Hindlimb muscle (tissue), 1 donor: ENCODE measurements at places on chromosomes 5 and 9.

GRCh38 chr5:93675460-93676450 is 65.6 kb downstream of the POU5F2 start:
- no peak for DNase-seq

DNA sequence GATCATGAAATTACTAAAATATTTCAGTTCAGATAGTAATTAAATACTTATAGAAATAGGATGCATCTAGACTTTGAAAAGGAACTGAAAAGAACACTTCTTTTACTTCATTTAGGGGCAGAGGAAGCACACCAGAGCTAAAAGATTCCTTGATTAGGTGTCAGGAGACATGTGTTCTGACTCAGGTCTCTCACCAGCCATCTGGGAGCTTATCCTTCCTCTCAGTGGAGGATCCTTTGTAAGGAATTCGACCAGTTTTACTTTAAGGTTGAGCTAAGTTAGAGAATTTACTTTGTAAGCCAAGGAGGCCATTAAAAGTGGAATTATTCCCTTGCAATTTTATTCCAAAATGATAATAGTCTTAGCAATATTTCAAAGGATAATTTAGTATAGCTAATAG is 16.7 kb downstream of the VCAN start:
- no peak for DNase-seq

DNA sequence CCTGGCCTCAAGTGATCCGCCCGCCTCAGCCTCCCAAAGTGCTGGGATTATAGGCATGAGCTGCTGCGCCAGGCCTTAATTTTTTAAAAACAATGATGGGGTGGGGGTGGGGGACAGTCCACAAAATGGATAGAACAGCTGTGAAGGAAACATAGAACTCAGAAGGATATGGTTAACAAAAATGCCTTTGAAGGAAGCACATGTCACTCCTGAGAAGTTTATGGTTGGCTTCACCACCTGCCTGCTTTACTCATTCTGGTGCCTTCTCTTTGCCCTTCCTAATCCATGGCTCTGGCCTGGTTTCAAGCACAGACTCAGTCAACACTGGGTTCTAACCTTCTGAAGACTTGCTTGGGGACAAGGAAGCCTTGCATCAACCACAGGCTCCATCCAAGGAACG is 10.3 kb downstream of the BAG1 start:
- no peak for DNase-seq

DNA sequence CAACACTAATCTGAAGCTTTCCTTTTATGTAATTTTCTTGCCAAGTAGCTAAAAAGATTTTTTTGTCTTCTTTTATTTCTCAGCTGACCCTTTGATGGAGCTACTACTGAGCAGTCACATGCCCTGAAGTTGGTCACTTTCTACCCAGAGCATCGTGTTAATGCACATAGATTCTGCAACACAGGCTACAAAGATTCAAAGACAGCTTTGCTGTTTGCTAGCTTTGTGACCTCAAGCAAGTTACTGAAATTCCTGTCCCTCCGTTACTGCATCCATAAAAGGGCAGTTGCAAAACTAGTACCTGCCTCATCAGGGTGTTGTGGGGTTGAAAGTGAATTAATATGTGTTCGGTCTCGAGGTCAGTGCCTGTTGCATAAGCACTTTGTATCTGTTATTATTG is 179.9 kb downstream of the GAS1 start:
- DNase-seq = no peak

- no peak for DNase-seq
Observed at GRCh38 chr5:124996023-124996763, 249.8 kb upstream of the ZNF608 start.

DNA sequence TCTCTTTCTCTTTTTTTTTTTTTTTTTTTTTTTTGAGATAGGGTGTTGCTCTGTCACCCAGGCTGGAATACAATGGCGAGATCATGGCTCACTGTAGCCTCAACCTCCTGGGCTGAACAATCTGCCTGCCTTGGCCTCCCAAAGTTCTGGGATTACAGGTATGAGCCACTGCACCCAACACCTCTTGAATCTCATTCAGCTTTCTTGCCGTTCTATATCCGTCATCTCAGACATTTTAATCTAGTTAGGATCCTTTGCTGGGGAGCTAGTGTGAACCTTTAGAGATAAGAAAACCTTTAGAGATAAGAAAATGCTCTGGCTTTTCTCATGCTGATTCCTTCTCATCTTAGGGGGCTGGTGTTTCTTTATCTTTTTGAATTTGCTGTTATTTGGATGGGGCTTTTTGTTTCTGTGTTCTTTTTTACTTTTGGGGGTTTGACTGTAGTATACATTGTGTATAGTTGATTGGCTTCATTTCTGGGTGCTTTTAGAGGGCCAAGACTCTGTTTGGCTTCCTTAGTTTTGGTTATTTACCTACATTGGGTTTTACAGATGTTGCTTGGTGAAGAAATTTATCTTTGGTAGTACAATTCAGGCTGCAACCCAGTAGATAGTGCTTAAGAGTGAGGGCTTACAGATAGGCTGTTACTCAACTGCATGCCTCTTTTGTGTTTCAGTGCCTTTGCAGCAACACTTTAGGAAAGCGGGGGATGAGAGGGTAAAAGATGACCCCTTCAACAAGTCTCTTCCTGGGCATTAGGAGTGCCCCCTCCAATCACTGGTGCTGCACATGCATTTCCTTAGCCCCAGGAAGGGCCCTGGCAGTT is 41.9 kb upstream of the SLC36A1 start:
- no peak for DNase-seq

DNA sequence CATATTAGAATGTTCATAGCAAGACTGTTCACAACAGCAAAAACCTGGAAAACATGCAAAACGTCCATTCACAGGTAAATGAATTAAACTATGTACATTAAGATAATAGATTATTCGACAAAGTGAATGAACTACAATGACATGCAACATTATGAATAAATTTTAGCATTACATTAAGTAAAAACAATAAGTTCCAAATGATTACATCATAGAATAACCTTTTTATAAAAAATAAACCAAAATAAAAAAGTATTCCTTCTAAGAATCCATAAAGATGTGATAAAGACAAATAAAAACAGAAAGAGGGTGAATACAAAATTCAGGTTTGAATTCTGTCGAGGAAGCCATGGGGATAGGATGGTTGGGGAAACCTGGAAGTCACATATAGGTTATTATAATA is 57.3 kb downstream of the STRBP start:
- no peak for DNase-seq

DNA sequence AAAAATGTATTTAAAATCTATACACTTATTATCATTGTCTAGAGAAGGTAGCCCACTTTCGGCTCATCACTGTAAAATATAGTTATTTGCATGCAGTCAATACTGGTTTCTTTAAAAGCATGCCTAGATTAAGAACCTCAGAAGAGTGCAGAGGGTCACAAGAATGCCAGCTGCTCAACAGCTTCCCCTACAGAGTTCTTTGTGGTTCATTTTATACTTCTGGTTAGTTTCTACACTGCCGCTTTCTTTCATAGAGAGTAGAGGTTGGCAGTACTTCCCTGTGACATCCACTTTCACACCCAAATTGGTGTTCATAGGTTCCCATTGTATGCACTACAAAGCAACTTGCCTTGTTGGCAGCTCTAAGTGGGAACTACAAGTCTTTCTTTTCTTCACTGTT is 137.3 kb downstream of the KIAA0825 start:
- no peak for DNase-seq

DNA sequence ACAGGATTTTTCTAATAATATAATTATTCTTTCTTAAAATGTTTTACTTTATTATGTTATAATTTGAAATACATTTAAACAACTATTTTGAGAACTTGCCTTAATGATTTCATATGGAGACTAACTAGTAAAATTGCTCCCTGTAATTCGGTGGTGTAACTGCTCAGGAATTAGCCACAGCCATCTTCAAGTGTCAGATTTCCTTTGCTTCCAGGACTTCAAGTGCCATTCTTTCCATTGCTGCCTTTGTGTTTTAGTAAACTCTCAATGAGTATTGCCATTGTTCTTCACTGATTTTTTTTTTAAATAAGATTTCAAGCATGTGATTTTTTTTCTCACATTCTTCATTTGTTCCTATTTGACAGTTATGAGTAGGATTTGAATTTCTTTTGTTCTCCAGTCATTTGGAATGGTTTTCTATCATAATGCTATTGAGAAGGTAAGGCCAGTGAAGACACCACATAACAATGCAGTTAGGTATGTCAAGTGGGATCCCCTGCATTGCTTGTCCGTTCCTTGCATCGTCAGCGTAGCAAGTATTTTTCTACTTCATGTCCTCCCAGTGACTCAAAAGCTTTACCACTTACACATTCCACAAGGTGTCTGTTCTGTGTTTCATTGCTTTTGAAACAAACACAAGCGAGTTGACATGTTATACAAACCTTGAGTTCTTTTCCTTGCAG is 83.7 kb downstream of the LNPEP start:
- no peak for DNase-seq

DNA sequence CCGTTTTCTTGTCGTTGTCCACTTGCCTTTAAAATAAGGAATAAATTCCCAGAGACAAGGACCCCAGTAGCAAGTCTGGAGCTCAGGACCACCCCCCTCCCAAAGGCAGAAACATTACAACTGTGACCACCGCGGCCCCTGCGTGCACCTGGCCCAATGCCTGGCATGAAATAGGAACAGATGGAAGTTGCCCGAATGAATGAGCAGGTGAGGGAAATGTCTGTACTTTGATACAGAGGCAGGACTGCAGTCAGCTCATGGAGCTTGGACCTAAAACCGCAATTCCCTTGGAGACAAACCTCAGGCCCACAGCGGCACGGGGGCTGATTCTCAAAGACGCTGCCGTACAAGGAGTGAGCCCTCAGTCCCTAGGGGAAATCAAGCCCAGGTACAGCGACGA is 55.3 kb upstream of the SARDH start:
- no peak for DNase-seq

DNA sequence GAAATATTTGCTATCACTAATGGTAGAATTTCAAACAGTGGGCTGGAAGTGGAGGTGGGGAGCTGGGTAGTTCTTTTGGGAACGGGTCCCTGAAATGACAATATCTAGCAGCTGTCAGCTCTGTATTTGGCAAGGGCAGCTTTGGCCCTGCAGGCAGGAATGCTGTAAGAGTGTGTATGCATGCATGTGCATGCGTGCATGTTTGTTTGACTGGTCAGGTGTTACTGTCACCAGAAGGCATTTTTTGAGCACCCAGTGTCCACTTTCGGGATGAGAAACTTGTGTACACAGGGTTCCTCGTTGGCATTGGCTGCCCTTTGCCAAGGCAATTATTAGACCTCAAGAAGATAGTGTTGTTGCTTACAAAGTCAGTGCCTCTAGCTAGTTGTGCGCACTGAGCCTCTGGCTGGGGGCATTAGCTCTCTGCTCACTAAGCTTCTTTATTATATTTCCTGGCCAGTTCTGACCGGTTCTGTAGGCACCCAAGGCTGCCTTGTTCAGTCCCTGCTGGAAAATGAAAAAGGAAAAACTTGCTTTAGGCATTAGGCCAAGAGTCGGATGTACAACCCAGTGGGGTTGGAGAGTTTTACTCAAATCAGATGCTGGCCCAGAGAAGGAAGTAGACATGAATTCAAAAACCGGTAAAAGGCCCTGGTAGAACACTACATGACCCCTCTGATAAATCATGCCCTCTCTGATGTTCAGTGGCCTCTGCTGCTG is 2.0 kb downstream of the CYFIP2 start:
- DNase-seq = no peak

- DNase-seq = no peak
Observed at GRCh38 chr9:8492024-8492423, 692.4 kb upstream of the DMAC1 start.

- no peak for DNase-seq
Observed at GRCh38 chr5:16784843-16785791, 151.0 kb downstream of the MYO10 start.

GRCh38 chr5:51278539-51278938 is 104.7 kb upstream of the ISL1 start:
- no peak for DNase-seq

DNA sequence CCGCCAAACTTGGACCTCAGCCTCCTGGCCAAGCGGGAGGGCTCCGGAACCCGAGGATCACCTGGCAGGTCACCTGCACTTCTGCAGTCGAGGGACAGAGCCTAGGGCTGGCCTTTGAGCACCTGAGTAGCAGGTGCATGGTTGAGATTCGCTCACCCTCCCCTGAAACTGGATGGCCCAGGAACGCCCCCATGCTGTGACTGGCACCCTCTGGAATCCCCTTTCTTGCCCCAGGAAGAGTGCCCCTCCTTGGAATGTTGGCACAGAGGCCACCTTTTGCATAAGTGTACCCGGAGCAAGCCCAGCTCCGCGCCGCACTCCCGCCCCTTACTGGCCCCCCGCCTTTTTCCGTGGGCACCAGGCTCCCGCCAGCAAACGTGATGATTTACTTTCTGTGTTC is 112.5 kb upstream of the IER5L start:
- no peak for DNase-seq

- no peak for DNase-seq
Observed at GRCh38 chr5:56025151-56025885, 30.6 kb upstream of the IL6ST start.

DNA sequence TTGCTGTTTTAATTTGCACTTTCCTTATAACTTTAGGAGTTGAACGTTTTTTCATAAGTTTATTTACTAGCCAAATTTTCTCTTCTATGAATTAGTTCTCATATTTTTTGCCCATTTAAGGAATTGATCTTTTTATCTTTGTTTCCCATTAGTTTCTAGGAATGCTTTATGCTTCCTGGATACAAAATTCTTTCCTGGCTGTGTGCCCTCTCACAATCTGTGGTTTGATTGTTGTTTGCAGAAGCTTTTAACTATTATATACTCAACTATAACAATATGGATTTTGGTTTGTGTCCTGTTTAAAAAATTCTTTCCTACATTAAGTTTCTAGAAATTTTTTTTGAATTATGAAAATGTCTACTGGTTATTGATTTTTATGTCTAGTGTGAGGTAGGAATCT is 206.3 kb downstream of the CSNK1G3 start:
- DNase-seq = no peak

DNA sequence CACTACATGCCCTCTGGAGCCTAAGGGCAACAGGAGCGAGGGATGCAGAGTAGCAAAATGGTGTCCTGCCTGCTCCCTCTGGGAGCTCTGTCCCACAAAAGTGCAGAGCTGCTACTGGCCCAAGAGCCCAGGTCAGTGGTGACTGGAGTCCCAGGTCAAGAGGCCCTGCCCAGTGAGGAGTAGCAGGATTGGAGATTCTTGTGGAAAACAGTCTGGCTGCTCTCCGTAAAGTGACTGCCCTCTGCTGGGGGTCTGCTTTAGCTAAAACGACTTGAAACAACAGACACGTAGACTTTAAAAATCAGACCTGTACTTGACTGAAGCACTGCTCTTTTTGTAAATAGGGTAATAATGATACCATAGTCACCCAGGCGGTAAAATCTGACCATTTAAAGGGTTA is 917.0 kb downstream of the MAT2B start:
- DNase-seq = no peak

GRCh38 chr5:133273661-133274596 is 222.1 kb downstream of the HSPA4 start:
- DNase-seq = no peak

DNA sequence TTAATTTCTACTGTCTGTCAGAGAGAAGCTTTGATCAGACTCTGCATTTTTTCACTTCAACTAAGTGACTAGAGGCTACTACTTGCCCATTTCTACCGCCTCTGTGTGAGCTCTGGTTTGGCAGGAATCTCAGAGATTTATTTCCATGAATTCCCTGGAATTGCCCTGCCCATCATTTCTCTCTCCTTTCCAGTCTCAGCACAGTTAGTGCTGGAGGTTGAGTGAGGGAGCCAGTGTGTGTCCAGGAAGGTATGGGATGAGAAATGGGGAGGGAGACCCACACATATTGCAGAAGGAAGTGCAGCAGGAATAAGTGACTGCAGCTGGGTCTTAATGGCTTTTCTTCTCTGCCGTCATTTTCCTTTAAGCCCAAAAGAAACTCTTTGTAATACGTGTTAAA is 443.1 kb upstream of the ZNF462 start:
- no peak for DNase-seq
